ENCODE measurements at places on chromosomes 3 and 15. TPM values are rescaled to one million over a fixed set of nuclear protein-coding genes. Genes with fewer than 3 reads are reported as not detected.

The GNAT1 gene
- not detected for total RNA-seq

DNA sequence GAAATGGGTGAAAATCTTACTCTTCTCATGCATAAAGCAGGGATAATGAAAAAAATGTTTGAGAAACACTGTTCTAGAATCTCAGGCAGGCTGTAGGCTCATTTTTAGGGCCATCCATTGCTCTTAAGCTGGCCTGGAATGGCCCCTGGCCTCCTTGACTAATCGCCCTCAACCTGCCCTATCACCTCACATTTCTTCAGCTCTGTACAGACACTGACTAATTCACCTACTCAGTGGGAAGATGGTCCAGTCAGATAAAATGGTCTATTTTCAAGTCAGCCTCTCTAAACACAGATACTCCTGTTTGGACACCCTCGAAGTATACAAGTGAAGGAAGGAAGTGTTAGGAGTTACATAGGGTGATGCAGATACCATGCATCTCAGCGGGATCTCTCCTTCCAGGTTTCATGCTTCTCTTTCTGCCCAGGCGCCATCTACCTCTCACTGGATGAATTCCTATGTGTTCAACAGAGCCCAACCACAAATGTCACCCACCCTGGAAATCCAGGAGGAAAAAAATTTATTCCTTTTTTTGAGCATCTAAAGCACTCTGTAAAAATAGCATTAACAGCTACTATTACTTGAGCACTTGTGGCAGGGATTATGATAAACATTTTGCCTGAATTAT lies 12.1 kb downstream of the FMN1 start:
- no peak for DNase-seq

The CORO2B gene
- total RNA-seq: 2.7 TPM

GRCh38 chr15:69225355-69226022 lies 65.1 kb downstream of the GLCE start:
- no peak for DNase-seq

GRCh38 chr3:12782172-12782815 lies 14.2 kb upstream of the CAND2 start:
- no peak for DNase-seq

DNA sequence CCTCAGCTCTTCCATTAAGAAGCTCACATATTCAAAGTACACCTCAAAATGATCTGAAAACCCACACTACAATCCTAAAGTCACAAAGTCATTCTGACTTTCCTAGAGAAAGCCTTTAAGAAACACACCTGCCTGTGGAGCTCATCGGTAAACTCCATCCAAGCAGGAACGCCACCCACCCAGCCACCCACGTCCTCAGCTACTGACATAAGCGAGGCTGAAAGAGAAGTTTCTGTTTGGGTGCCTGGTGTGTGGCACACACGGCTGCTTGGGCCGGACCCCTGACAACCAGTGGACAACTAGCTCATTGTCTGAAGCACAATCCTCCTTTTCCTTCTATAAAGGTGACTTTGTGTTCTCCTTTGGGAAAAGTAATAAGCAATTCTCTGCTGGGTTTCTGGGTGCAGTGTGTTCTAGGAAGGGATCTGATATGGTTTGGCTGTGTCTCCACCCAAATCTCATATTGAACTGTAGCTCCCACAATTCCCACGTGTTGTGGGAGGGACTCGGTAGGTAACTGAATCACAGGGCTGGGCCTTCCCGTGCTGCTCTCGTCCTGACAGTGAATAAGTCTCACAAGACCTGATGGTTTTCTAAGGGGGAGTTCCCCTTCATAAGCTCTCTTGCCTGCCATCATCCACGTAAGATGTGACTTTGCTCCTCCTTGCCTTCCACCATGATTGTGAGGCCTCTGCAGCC lies 26.1 kb downstream of the FAM174B start:
- DNase-seq: peak; percentile 44

DNA sequence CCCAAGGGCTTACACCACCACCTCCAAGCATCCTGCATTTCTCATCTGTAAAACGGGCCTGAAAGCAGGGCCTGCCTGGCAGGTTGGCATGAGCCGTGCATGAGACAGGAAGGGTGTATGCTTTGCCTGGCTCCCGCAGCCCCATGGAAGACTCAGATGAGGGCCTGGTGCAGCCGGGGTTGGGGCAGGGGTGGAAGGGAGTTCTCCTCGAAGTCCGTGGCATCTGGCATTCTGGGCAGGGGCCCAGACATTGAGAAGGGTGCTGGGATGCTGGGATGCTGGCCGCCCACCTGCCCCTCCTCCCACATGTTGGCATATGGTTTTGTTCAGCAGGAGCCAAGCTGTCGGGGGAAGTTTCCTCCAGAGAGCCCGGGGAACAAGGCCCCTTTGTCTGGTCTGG lies 13.0 kb upstream of the FBLN2 start:
- DNase-seq: no peak

DNA sequence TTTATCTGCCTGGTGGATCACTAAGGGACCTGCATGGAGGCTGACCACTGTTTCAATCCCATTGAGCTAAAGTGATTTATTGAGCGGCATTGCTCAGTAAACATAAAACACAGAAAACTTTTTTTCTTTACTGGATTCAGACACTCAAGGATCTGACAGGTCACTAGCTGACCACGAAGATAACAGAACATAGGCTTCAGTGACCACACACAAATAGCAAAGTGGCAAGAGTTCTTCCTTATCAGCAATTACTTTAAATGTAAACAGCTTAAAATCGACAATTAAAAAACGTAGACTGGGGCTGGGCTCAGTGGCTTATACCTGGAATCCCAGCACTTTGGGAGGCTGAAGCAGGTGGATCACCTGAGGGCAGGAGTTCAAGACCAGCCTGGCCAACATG lies 48.7 kb downstream of the STAG1 start:
- DNase-seq: no peak

GRCh38 chr3:171028779-171029232 lies 2.3 kb upstream of the SLC2A2 start:
- no peak for DNase-seq

GRCh38 chr15:34501131-34501530 lies 63.5 kb upstream of the GOLGA8A start:
- DNase-seq: no peak

The MTFMT gene
- 18.4 TPM for total RNA-seq

The OXTR gene
- 0.30 TPM for total RNA-seq

- DNase-seq: peak; percentile 81
Observed at GRCh38 chr15:52295421-52296001, at the start of gene MYO5C. Gene MYO5C (minus strand): TSS chr15:52295804. CDS start chr15:52295636, 168 bp downstream.

DNA sequence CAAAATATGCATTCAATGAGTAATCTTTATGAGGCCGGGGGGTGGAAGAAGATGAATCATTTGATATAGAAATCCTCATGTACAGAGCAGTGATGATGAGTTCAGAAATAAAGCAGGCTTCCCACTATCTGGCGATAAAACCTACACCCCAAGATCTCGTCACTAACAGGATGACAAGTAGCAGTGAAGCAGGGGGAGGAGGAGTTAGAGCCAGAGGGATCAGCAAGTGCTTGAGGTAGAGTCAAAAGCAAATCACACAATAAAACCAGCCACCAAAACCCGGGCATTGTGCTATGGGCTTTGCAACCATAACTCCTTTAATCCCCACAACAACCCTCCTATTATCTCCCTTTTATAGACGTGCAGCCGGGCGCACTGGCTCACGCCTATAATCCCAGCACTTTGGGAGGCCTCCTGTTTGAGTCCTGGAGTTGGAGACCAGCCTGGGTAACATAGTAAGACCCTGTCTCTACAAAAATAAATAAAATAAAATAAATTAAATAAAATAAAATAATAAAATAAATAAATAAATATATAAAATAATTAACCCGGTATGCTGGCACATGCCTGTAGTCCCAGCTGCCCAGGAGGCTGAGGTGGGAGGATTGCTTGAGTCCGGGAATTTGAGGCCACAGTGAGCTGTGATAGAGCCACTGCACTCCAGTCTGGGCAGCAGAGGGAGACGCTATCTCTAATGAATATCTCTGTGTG lies 53.0 kb downstream of the STARD5 start:
- DNase-seq: no peak

DNA sequence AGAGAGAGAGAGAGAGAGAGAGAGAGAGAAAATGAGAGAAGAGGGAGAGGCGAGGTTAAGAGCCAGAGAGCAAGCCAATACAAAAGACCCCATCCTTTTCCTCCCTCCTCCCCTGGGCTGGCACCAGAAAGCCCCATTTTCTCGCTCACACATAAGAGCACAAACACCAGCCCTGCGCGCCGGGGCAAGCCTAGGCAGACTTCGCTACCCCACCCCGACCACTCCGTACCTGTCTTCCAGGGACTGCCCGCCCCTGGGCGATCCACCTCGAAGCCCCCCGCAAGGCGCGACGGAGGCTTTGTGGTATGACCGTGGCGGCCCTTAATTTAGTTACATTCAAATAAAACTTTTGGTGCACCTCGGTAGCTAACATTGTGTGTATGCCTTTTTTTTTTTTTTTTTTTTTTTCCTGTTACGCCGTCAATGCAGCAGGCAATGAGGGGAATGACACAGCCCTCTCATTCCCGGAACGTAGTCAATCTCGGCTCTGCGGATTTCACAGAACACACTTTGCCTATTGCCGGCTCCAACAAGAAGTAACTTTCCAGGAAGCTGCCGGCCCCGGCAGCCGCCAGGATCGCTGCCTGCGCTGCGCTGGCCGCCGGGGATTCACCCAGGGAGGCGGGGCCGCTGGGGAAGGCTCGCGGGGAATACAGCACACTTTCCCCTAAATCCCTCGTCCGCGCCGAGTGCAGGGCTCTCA lies 7.7 kb downstream of the BCL6 start:
- DNase-seq: peak; percentile 90

- no peak for DNase-seq
Observed at GRCh38 chr3:5717254-5717653, 529.7 kb downstream of the EDEM1 start.

DNA sequence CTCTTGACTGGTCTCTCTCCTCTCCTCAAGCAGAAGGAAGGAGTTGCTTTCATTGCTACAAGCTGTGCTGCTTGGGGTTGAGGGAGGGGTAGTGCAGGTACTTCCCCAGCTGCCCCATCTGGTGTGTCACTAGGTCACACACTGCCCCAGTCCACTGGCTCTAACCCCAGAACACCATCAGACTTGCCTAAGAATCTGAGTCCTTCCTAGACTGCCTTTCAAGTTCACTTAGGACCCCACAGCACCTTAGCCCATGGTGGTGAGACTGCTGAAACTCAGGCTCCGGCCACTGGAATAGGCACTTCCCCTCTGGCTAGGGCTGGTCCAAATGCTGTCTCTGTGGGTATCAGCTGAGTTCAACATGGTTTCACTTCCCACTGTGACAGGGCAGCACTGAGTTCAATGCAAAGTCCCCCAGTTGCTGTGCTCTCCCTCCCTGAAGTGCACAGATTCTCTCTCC lies 279.7 kb upstream of the GOLGA6L4 start:
- no peak for DNase-seq

DNA sequence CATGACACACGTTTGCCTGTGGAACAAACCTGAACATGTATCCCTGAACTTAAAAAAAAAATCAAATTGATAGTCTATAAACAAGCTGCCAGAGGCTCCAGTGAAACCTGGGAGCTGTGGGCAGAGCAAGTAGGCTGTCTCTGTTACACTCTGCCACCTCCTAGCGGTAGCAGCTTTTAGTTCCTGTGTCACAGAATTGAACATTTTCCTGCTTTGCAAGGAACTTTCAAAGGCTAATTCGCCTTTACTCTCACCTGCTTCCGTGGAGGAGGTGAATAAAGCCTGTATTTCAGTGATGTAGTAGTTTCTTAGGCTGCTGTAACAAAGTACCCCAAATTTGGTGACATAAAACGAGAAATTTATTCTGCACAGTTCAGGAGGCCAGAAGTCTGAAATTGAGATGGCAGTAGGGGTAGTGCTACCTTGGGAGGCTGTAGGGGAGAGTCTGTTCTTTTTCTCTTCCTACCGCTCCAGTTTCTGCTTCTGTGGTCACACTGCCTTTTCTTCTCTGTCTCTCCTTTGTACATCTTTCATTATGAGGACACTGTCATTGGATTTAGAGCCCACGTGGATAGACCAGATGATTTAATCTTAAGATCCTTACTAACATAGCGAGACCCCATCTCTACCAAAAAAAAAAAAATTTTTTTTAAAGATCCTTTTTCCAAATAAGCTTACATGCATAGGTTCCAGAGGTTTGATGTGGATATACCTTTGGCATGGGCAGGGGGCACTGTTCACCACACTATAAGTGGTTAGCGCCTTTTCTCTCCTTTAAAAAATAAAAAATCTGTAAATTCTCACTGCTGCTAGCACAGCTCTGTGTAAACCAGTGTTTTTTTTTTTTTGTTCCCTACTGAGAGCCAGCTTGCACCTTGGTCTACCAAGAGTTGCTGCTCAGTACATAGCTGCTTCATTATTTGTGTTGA lies 25.3 kb downstream of the FBXO22 start:
- DNase-seq: no peak

- DNase-seq: no peak
Observed at GRCh38 chr3:182364723-182365650, 428.3 kb upstream of the ATP11B start.

GRCh38 chr15:49082960-49083359 lies 36.7 kb upstream of the SECISBP2L start:
- DNase-seq: no peak

DNA sequence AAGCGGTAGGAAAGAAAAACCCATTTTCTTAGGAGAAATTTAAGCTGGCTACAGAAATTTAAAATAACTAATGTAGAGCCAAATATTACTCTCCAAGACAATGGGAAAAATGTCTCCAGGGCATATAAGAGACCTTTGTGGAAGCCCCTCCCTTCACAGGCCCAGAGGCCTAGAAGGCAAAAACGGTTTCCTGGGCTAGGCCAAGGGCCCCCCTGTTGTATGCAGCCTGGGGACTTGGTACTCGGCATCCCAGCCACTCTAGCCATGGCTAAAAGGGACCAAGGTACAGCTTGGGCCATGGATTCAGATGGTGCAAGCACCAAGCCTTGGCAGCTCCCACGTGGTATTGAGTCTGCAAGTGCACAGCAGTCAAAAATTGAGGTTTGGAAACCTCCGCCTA lies 90.1 kb downstream of the CGGBP1 start:
- no peak for DNase-seq

DNA sequence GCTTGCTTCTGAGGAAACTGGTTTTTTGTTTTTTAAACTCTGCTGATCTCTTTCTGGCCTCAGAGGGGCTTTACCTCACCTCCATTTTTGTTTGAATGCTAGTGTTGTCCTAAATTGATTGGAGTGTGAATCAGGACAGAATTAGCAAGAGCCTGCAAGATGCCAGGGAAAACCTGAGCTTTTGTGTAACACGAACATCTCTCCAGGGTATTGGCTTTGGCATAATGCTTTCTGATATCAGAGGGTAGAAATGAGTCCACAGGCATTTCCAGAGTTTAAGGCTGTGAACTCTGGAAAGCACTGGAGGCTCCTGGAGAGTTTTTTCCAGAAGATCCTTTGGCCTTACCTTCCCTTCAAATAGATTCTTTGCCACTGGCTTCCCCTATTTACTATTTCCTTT lies 87.1 kb downstream of the WDR76 start:
- DNase-seq: no peak

The MEGF11 gene
- not detected for total RNA-seq

The FLNB gene
- total RNA-seq: 58.1 TPM
